Endodermal cell (in vitro differentiated cells): ENCODE measurements at places on chromosomes 2 and 18. TPM values are rescaled to one million over a fixed set of nuclear protein-coding genes. Genes with fewer than 3 reads are reported as not detected.

GRCh38 chr2:236673823-236674185 lies 104.2 kb downstream of the ACKR3 start:
- DNase-seq, result peak; percentile 28

DNA sequence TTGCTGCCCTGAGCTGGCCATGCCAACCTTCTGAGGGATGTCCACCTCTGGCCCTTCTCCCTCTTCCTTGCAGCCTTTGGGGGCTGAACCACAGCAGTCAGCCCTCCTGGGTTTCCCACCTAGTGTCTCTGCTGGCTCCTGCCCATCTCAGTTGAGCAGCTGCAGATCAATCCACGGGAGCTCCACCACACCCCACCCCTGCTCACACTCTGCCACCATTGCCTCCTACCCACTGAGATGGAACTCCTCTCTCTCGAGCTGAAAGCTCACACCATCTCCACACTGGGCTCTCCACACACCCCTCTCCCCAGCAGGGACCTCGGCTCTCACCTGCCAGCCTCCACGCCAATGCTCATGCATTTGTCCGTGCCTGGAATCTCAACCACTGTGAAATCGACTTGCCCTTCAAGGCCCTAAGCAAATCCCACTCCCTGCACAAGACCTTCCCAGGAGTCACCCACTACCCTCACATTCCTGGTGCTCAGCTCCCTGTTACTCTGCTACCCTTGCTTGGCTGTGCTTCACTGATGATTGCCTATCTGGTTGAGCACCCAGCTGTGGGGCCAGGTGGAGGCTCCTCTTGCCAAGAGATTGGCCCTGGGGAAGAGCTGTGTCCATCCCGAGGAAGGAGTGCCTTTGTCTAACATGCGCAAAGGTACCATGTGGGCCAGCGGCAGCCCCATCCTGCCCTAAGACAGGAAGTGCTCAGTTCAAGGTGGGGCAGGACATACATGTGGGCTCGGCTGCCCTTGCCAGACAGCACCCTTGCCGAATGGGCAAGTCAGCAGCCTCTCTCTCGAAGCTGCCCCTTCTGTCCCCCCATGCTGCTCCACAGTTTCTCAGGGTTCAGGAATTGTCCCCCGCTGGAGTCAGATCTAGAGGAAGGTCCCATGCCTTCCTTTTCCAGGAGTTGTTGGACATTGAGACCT lies 208.7 kb downstream of the CYP26B1 start:
- peak; percentile 29 for DNase-seq

- DNase-seq, result no peak
These were observed 359.3 kb downstream of the KIAA1328 start for GRCh38 chr18:37188016-37188791.

DNA sequence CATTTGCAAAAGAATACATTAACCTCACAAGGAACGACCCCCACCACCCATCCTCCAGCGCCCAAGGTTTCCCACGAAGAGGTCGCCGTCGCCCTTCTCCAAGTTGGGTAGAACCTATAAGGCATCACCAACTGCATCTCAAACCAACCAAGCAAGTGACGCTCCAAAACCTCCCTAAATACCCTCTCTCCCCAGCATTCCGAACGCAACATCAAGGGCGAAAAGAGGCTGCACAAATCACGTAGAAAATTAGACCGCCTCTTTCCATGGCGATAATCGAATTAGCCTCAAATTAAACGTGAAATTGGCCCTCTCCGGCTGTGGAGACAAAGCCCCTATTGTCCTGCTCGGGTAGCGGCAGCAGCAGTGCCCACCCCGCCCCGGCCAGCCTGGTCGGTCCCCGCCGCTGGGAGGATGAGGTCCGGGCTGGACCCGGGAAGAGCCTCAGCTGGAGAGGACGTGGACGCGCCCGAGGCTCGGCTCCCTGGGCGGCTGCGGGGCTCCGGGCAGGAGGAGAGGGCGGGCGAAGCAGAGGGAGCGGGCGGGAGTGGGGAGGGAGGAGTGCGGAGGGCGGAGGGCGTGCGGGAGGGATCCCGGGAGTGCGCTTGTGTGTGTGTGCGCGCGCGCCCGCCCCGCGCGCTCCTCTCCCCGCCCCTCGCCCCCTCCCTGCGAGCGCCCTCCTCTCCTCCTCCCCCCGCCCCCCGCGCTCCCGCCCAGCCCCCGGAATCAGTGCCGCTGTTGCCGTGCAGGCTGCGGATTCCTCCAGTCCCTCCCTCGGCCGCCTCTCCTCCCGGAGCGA lies at the start of gene SPTBN1:
Gene SPTBN1, plus strand, starts transcription at position 765 of the 799 bp plus-strand sequence. CDS start 70,092 bp downstream, outside the sequence.
- peak; percentile 95 for DNase-seq

DNA sequence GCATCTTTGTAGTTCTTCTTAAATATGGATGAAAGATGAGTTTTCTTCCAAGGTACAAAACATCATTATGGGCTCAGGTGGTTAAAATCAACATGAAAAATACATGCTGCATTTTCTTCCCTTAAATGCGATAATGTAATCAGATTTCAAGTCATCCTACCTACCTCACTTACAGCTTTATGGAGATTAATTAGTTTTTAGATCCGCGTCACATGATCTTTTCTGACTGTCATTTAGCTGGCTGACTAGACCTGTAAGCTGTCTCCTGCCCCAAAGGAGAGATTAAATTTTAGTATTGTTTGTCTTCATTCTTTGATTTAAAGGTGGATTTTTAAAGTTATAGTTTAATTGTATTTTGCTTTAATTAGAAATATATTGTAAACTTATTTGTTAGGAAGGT lies 678.0 kb upstream of the ZEB2 start:
- DNase-seq, result no peak

DNA sequence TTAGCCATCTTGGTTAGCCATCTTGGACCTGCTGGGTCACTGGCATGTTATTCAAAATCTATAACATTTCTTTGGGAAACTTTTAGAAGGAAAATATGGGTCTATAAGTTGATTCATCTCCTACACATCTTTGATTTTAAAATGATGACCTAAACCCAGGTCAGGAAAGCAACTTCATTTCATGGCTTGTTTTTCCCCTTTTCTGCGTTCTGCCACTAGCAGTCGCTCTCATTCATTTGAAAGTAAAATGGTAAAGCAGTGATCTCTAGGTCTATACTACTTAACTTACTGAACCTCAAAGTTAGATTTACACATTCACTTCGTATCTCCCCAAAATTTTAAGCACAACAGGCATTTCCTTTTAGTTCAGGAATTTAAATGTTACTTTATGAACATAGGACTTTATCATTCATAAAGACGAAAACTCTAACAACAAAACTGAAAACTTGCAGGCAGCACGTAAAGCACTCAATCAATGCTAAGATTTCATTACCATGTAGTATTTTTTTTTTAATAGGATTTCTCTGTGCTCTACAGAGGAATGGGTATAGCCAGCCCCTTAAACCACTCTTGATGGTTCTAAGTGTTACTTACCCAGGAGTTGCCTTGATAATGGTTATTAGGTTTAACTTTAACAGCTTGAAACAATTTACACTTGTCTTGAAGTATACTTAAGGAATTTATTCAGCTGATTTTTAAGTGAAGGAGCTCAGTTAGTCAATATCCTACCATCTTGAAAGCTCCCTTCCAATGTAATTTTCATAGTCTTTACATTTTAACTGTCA lies 62.5 kb downstream of the GORASP2 start:
- no peak for DNase-seq

- peak; percentile 94 for DNase-seq
These were observed 749 bp upstream of the EIF2AK3 start for GRCh38 chr2:88627856-88628570.

- no peak for DNase-seq
These were observed 67.7 kb downstream of the DPP4 start for GRCh38 chr2:162006337-162006736.

DNA sequence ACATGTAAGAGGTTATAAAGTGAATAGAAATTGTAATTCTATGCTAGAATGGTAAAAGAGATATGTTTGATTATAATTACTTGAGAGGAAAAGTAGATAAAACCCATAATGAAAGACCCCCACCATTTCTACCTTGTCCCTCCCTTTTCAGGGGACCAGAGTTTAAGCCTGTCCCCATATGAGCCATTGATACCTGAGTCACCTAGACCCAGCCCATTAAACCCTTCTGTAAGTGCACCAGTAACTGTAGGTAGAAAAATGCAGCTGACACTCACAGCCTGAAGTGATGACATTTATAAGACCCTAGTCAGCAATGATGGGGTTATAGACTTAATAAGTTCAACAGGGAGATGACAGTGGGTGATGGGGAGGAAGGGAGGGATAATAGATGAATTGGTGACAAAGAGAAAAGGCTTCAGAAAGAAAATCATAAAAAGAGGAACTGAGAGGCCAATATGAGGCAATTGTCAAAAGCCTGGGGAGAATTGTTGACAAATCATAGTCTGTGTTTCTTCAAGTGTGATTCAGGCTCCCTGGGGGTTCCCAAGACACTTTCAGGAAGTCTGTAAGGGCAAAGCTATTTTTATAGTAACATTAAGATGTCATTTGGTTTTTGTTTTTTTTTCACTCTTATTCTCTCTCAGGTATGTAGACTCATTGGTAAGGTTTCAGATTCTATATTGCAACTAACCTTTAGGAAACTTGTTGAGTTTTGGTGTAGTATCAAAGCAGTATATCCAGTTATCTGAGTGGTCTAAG lies 544.2 kb downstream of the SATB2 start:
- no peak for DNase-seq

DNA sequence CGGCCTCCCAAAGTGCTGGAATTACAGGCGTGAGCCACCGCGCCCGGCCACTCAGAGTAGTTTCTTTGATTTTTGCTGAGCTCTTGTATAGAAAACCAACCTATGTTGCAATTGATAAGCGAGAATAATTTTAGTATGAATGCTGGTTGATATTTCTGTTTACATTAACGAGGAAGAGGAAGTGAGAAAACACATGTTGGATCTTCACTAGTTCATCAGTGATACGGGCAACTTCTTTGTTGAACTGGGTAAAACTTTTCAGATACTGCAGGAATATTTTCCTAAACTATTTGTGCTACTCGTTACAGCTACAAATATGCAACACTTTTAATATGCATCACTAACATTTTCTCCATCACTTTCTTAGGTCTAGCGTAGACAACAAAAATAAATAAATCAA lies 67.9 kb upstream of the SLC25A52 start:
- DNase-seq, result no peak

- no peak for DNase-seq
These were observed 13.3 kb downstream of the PROC start for GRCh38 chr2:127431408-127432023.

DNA sequence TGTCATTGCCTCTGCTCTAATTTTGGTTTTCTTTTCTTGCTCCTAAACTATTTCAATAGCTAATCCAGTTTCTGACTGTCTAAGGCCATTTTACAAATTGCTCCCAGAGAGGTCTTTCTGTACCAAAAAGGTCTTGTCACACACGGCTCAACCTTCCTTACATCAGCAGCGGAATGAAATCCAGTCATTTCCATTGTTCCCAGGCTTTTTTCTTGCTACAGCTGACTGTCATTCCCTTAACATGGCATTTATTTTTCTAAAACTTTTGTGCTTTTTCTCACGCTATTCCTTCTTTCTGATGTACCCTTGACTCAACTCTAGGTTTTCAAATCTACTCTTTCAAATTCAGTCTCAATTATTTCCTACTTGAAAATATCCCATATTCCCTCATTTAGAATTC lies 24.3 kb downstream of the FAM171B start:
- no peak for DNase-seq

GRCh38 chr2:237178396-237178795 lies 92.7 kb downstream of the COPS8 start:
- DNase-seq, result no peak

GRCh38 chr18:5746844-5747243 lies 148.5 kb downstream of the TMEM200C start:
- no peak for DNase-seq

DNA sequence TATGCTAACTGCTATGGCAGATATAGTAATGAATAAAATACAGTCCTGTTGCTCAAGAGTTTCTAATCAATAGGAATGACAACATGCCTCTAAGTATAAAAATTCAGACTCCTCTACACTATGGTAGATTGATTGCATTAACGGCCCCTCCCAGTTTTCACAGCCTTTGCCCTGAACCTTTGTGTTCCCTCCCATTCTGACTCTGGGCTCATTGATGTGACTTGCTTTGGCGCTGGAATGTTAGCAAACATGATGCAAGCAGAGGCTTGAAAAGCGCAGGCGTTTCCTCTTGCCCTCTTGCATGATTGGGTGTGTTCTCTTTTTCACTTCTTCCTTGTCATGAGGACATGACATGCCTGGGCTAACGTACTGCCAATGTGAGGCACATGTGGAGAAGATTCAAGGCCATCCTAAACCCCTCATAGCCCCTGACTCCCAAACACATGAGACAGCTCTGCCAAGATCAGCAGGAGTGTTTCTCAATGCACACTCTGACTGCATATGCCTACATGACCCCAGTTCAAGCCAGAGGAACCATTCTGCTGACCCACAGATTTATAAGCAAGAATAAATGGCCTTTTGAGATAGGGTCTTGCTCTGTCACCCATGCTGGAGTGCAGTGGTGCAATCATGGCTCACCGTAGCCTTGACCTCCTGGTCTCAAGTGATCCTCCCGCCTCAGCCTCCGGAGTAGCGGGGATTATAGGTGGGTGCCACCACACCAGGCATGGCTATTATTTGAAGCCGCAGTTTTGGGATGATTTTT lies 49.7 kb upstream of the CD28 start:
- peak; percentile 53 for DNase-seq

DNA sequence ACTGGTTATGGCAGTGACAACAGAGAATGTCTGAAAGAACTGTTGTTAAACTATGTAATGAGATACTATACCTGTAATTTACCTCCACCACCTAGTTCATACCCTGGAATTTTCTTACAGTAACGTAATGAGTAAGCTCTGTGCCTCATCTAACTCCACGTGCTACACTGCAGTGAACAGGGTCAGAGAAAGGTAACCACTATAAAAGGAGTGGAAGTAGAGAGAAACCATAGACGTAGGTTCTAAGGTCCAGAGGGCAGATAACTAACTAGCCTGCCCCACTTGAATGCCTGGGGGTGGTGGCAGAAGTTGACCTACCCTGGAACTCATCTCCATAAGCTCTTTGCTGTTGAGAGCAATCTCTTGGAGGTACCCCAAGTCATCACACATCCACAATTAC lies 32.0 kb upstream of the B4GALT6 start:
- DNase-seq, result no peak

GRCh38 chr2:98559581-98559980 lies 48.7 kb downstream of the COA5 start:
- no peak for DNase-seq

GRCh38 chr2:173739006-173739405 lies 226.2 kb downstream of the SP3 start:
- no peak for DNase-seq

- DNase-seq, result no peak
These were observed 20.0 kb upstream of the FBLN7 start for GRCh38 chr2:112118148-112118547.

DNA sequence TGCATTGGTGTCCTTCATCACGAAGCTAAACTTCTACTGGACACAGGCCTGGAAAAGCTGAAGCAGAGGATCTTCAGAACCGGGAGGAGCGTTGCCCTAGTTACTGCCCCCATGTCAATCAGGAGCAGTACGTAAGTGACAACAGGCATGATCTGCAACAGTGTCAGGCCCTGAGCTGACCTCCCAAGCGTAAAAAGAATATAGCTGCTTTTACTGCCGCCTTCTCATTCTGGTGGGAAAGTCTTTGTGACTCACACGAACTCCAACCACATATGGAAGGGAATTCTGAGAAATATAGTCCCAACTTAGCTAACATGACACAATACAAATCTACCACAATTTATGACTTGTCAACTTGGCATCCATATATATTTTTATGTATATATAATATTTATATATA lies 1007.7 kb upstream of the CDH2 start:
- no peak for DNase-seq

NDUFS1 gene
- total RNA-seq, result 81.1 and 88.3 TPM in 2 replicates

GPBAR1 gene
- 0.16 and 0.18 TPM in 2 replicates for total RNA-seq

XDH gene
- total RNA-seq, result 1.9 to 3.6 TPM (median 2.0 TPM) in 3 replicates

TMEM247 gene
- total RNA-seq, result not detected in 2 replicates

GPR55 gene
- total RNA-seq, result 0.47 to 3.1 TPM (median 2.6 TPM) in 3 replicates

SNORC gene
- total RNA-seq, result 3.4 and 3.6 TPM in 2 replicates

FBLN7 gene
- total RNA-seq, result 3.6 and 4.0 TPM in 2 replicates

GPR155 gene
- total RNA-seq, result 0.88 and 1.2 TPM in 2 replicates

CDK5R2 gene
- total RNA-seq, result 0.54 and 0.81 TPM in 2 replicates

NTSR2 gene
- not detected in 2 replicates for total RNA-seq
